ENCODE measurements at places on chromosomes 13 and 19.
A peak's percentile ranks its signal among the peaks of the same experiment; 100 is the strongest.

DNA sequence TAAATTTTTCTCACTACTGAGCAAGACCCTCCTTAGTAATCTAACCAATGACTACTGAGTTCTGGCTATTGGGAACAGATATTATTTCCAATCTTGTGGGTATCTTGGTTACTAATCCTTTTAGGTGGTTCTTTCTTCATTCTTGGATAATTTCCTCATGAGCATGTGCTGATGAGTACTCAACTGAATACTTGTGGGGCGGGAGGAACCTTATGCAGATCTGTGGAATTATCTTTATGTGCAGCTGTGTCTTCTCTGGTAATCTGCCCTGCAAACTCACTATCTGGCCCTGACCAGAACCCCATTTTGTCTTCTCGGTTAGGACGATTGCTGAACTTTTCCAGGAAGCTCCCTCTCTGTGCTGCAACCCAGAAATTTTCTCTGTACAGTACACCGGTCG lies 89.7 kb upstream of the TRPC4 start:
- DNase-seq = no peak

DNA sequence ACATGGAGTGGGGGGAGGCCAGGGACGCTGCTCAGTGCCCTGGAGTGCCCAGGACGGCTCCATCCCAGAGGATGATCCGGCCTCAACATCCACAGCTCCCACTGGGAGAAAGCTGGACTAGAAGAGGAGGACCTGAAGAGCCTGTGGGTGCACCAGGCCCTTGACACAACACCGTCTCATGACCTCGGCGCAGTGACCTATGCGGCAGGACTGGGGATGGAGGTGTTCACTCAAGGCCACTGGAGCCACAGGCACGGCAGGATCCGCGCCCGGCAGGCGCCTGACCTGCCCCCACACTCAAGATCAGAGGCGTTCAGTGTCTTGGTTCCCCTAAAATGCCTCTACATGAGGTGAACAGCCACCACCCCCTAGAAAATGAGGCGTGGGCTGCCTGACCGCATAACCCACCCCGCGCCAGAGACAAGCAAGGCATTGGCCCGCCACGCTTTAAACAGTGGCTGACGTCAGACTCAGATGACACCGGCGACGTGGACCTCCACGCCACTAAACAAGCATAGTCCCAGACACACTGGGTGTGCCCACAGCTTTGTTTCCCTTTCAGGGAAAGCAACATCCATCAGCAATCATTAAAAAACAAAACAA lies 8.0 kb downstream of the SGTA start:
- no peak for DNase-seq

GRCh38 chr19:50537769-50538230 lies 24.1 kb upstream of the ASPDH start:
- peak; percentile 38 for DNase-seq

DNA sequence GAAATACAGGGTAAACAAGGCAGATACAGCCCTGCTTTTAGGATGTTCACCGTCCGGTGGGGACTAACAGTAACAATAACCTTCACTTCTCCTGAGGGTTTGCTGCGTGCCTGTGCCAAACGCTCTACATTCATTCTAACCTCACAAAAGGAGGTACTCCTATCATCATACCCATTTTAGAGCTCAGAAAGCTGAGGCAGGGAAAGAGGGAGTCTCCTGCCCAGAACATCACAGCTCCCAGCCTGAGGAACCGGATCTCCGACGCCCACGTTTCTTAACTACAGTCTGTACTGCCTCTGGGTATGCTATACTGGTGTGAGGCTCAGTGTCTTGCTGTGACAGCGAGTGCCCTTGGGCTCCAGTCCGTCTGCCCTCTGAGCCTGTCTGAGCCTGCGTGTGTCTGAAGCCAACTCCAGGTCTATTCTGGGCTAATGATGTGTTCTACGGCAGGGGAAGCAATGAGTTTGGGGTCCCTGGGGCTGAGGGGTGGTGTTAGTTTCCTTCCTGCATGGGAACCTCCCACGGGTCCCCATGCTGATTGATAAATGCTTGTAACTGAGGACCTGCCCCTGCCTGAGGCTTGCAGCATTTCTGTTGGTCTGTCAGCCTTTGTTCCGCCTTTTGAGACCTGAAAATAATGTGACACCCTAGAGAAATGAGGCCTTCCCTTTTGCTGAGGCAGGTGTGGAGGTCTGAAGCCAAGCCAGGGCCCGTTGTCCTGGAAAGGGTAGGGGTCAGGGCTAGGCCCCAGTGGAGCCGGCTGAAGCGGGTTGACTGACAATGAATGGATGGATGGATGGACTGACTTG lies 4.9 kb downstream of the LIPE start:
- no peak for DNase-seq

DNA sequence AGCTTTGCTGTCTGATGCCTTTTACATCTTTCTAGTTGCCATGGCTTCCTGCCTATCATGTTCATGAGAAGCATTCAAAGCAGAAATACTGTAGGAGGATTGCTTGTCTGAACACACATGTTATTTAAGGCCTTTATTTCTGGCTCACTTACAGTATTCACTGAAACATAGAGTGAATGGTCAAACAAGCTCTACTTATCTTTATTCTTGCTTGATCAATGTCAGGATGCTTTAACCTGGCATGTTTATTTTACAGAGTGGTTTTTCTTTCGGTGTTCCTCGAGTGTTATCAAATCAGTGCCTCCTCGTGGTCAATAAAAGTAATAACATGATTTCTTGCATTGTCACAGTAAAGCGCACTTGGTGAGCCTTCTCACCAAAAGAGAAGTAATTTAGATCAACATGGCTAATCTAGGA lies 73.5 kb upstream of the PCDH17 start:
- DNase-seq = no peak

- no peak for DNase-seq
Measured at GRCh38 chr13:114065926-114066774, 66.3 kb downstream of the RASA3 start.

- no peak for DNase-seq
Measured at GRCh38 chr13:102395174-102395573, 6.7 kb downstream of the FGF14 start.

DNA sequence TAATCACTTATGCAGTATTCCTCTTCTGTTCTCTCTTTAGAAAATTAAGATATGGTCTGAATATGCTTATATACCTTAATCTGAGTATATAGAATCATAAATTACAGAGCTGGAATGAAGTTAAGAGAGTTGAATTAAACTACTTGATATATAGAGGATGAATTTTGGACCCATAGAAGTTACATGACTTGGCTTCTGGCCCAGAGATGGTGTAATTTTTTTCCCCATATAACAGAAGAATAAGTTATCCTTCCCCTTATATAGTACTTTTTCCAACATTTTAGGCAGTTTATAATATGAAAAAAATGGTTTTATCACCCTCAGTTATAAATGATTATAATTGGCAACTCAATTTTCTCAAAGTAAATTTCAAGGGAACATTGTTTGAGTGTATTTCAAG lies 616.3 kb downstream of the TBC1D4 start:
- DNase-seq = no peak

- no peak for DNase-seq
Measured at GRCh38 chr13:41565216-41565615, 107.9 kb downstream of the RGCC start.

- no peak for DNase-seq
Measured at GRCh38 chr19:46383171-46383815, 30.1 kb downstream of the CCDC8 start.

- DNase-seq = no peak
Measured at GRCh38 chr13:105914291-105915036, 621.0 kb downstream of the EFNB2 start.

DNA sequence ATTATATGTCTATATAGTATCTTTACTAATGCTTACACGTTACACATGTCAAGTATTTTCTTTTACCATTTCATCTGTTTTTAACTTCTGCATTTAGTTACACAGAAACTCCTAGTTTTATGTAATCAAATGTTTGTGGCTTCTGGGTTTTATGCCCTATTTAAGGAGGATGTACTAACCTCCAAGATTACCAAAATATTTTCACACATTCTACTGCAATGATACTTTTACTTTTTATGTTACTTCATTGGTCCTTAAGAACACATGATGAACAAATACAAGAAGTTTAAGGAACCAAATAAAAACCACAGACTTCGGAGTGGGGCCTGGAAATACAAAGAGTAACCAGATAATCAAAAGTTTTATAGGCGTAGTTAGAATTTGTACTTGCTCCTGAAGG lies 37.2 kb downstream of the ZC3H13 start:
- no peak for DNase-seq

DNA sequence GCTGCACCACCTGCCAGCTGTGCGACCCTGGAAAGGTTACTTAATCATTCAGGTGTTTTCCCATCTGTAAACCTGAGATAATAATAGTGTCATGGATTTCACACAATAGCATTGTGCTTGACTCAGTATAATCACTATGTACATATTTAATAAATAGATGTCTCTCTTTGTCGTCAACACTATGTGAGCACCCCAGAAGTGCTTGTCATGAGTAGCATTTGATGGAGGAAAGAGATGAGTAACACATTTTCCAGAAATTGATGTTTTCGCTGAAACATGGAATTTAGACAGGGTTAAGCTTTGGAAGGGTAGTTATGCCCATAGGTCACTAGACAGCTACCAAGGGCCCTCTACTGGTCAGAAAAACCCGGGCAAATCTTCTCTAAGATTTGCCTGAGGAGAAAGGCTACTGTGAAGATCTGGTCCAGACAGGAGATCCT lies 9.5 kb upstream of the MBNL2 start:
- no peak for DNase-seq

DNA sequence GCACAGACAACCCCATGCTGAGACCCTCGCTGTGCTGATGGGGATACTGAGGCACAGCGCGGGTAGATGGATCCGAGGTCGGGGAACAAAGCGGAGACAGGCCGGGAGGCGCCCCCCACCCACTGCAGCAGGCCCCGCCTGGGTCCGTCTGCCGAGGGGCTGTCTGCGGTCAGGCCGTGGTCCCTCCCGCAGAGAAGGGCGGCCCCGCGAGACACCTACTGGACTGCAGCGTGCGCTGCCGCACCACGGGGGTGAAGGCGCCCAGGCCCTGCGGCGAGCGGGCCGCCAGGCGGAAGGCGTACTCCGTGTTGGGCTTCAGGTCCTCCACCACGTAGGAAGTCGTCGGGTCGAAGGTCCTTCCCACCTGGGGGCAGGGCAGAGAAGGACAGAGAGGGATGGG lies 101.9 kb downstream of the PTPRS start:
- no peak for DNase-seq

DNA sequence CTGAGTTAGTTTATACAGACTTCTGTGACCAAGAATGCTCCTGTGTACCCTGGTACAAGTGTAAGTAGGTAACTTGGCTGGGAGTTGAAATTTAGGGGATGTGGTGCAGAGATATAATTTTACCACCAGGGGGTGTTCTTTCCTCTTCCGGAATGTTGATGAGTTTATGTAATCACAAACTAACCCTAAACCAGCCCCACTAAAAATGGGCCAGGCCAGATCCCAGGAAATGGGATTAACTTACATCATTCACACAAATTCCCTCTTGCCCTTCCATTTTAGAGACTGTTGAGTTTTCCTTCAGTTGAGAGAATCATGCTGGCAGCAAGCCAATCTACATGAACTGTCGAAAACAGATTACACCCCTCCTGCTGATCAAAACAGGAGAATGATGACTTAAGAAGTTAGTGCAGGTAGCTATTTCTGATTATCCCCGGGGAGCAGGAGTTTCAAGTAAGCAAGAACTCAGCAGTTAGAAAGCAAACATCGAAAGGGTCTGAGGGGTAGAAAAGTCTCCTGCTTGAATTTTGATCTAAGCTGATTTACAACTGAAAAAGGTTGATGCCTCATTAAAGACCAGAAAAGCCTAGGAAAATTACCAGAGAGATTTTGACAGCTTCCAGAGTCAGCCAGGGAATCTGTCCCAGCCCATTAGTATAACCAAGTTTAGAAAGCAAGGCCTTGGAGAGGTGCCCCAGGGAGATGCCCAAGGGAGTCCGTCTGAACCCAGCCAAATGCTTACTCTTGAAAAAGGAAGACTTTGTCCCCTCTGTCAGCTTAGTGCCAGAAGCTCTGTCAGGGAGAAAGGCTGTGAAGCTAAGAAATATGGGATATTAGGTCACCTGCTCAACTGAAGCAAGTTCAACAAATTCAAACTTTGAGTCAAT lies 32.3 kb upstream of the MED4 start:
- peak; percentile 80 for DNase-seq

GRCh38 chr13:85590231-85590931 lies 208.8 kb downstream of the SLITRK6 start:
- no peak for DNase-seq

- no peak for DNase-seq
Measured at GRCh38 chr19:48123907-48124651, 13.5 kb upstream of the PLA2G4C start.

GRCh38 chr13:107743983-107744382 lies 471.4 kb downstream of the LIG4 start:
- no peak for DNase-seq

- no peak for DNase-seq
Measured at GRCh38 chr19:12949363-12950283, 4.0 kb downstream of the RAD23A start.

GRCh38 chr13:21133077-21133476 lies 43.3 kb downstream of the SKA3 start:
- no peak for DNase-seq

DNA sequence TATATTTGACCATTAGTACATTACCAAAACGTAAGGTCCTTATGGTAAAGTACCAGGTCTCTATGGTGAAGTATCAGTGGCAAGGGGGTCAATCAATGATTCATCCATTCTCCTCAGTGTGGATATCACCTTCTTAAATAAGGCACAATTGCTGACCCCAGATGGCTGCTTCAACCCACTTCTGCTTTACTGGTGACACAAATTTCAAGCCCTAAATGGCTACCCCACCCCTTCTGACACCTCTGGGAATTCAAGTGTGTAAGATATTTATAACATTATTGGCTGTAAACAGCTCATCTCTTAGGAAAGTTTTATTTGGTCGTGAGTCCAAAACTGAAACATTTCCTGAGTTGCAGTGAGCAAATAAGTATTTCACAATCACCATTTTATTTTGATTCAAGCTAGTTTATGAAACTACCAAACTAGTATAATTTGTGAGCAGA lies 7.9 kb upstream of the WBP4 start:
- DNase-seq = peak; percentile 16

All from CD4-positive, alpha-beta T cell treated with Interleukin-4 for 4 hours (primary cell).